ENCODE measurements at places on chromosomes 16 and 17.

GRCh38 chr17:83152745-83153611, 73.6 kb downstream of the METRNL start:
- DNase-seq: no peak

DNA sequence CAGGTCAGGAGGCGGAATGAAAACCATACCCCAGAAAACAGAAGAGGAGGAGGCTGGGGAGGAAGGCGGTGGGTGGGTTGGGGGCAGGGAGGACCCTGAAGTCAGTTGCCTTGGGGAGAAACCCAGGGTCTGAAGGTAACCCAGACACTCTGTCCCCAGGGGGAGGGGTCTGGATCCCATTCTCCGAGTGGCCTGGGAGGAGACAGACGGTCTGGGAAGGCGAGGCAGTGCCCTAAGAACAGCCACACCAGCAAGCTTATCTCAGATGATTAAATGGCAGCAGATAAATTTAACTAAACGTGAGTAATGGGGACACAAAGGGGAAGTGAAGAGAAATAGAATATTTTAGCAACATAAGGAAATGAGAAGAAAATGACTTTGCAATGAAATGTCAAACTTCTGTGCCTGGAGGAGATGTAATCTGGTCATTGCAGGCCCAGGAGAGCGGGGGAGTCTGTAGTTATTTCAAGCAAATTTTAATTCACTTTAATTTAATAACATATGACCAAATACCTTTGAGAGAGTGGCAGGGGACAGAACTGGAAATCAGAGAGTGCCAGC, 21.4 kb upstream of the ZFP90 start:
- no peak for DNase-seq

GRCh38 chr17:35089586-35090296, 26.2 kb upstream of the RFFL start:
- no peak for DNase-seq

DNA sequence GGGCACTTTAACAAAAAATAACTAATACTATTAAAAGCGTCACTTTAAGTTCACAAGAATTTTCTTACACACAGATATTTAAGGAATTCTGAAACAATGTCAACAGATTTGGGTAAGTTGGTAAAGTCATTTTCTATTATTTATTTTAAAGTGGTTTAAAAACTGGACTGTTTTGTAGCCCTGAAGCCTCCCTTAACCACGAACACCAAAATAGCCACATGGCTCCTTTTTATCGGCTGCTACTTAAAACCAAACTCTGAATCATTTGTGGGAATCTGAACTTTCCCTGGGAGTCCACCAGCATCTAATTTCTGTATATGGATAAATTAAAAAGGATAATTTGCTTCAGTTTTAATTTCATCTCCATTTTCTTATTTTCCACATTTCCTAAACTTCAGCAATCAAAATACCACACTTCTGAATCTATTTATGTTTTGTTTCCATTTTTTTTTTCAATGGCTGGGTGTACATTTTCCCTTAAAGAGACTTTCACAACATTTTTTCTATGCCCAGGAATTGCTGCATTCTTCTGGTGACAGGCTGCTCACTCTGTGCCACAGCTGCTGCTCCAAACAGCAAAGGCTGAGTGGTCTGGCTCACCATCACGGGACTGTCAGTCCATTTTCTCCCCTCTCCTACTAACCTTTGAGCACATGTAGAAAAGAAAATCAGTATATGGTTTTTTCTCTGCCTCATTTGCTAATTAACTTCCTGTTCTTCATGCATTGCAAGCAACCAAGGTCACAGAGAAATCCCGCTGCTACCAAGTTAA, 255.5 kb upstream of the KCNJ16 start:
- DNase-seq: no peak

DNA sequence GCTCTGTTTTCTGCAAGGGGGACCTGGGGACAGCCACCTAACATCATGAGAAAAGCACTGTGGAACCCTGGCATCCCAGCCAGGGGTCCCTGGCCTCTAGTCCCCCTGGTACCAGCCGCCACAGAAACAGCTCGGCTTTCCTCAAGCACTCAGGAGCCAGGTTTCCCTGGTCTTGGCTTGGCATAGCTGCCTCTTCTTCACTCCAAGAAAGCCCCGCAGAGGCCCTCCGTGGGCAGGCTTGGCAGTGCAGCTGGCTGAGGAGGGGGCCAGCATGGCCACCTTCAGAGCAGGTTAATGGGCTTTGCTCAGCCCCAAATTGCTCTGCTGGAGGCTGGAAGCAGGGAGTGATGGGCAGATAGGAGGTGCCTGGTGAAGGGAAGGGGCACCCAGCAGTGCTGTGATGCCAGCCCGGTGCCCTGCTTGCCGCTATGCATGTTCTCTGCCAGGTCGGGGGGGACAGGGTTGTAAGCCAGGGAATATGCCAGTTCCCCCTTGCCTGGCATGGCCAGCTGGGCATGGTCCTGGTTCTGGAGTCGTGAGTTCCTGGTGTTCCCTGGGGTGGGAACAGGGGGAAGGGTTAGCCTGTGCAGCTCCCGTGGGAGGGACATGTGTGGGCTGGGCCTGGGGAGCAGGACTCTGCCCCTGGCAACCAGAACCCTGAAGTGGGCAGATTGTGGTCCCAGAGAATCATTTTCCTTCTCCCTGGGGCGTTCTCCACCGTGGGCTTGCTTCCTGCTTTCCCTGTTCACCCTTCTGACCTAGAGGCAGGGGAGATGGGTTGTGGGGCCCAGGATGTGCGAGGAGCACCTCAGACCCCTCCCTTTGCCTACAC, 3.2 kb downstream of the ANKRD13B start:
- no peak for DNase-seq

DNA sequence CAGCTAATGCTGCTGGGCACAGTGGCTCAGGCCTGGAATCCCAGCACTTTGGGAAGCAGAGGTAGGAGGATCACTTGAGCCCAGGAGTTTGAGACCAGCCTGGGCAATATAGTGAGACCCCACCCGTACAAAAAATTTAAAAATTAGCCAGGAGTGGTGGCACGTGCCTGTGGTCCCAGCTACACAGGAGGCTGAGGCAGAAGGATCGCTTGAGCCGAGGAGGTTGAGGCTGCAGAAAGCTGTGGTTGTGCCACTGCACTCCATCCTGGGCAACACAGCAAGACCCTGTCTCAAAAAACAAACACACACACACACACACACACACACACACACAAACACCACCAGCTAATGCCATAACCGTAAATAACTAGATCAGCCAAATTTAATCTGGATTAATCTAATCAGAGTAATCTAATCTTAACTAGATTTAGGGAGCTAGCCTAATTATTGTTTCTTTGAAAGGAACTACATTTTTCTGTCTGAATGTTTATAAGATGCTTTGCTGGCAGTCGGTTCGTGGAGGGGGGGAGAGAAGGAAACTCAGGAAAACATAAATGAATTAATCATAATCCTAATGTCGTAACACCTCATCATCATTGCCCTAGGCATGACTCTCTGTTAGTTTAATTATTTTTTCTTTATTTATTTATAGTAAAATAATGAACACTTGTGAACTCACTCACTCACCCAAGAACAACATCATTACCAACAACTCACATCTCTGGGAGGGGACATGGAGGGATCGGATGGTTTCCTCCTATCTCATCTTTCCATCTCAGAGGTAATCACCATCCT, 12.5 kb upstream of the RBBP6 start:
- no peak for DNase-seq

- no peak for DNase-seq
Measured at GRCh38 chr17:75892556-75893224, 4.1 kb downstream of the TRIM65 start.

DNA sequence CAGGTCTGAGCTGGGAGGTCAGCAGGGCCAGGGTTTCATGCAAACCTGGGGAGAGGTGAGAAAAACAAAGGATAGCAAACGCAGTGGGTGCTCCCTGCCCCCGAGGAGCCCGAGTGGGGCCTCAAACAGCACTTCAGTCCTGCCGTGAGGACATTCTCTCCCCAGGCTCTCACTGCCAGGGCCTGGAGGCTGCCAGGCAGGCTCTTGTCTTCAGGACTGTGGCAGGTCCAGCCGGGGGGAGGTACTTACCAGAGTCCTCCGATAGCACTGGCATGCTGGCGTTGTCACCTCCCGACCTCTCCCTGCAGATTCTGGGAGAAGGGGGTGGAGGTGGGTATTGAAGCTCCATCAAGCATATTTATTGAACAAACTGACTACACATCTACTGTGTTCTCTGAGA, 1.3 kb downstream of the MPP3 start:
- DNase-seq: no peak

DNA sequence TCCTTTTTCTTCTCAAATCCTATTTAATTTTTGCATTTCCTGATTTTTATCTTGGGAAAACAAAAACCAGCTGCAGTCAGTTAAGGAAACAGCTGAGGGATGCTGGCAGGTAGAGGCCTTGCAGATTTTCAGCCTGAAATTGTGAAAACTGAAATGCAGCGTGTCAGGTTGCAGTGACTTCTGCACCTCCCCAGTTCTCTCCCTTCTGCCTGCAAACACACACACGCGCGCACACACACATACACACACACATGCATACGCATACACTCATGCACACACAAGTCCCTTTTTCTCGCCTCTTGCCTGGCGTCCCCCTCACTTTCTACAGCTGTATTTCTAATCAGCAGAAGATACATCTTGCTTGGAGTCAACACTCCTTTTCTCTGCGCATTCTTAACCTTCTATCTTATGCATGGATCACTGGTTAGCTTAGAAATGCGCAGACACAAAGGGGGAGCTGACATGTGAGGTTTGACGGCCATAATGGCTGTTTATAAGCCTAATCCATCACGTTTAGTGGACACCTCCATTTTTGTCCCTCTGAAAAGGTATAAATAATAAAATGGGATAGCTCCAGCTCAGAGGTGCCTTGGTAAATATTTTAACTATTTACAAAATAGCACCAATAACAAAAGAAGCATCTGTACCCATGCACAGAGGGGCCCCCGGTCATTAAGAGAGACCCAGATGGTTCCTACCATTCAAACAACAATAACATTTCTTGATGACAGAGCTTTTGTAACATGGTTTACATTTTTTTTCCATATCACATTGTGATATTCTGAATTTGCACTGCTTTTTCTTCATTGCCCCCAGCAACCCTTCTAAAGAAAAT, 392.1 kb upstream of the SALL1 start:
- DNase-seq: no peak

DNA sequence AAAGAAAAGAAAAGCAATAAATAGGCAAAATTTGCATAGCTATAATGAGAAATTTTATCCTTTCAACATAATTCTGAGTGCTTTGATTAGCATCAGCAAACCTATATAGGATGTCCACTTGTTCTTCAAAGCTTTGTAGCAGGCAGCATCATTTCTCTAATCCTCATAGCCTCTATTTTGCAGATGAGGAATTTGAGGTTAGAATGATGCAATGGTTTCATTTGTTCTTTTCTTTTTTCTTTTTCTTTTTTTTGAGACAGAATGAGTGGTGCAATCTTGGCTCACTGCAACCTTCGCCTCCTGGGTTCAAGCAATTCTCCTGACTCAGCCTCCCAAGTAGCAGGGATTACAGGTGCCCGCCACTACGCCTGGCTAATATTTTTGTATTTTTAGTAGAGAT, 594.4 kb downstream of the TOX3 start:
- no peak for DNase-seq

DNA sequence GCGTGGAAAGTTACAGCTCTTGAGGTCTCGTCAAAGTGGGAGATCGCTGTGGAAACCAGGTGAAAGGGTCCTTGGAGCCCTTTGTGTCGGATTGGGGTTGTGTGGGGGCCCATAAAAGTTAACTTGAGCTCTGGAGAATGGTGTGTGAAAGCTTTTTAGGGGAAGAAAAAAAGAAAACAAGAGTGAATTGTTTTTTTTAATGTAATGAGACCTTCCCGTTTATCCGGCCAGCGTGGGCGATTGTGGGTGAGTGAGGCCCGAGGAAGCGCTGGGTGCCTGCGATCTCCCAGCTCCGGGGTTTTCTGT, 150.6 kb downstream of the MSI2 start:
- DNase-seq: no peak

DNA sequence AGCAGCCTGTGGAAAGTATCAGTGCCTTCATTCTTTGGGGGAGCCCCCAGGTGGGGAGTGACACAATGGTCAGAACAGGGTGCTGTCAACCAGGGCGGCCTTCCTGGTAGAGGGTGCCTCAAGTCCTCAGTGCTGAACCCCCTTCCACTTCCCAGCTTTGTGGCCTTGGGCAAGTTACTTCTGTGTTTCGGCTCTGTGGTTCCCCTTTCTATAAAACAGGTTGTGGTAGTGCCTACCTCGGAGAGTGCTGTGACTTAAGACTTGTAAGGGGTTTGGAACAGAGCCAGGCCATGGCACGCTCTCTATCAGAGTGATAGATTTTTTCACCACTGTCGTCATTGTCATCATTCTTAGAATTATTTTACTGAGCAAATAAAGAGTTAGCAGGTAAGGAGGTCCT, 141.1 kb downstream of the CCDC182 start:
- peak; percentile 71 for DNase-seq

- DNase-seq: no peak
Measured at GRCh38 chr17:57410169-57410568, 153.8 kb downstream of the MSI2 start.

DNA sequence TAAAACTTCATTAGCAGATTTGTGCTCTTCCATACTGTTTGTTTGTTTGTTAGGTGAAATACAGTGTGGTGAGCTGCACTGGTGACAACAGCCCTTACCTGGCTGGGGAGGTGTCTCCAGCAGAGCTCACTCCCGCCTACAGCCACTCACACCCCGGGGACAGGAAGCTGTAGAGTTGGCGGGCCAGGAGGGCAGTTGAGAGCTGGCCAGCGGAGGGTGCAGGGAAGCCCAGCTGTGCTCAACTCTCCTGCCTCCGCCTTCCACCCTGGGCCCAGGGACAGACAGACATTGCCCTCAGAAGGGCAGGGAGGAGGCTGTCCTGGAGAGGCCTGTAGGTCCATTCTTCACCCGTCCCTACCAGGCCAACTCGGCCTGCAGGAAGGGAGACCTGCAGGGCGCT, 48.6 kb upstream of the PVALEF start:
- DNase-seq: no peak

- DNase-seq: no peak
Measured at GRCh38 chr17:63311416-63311937, 134.6 kb downstream of the CYB561 start.

GRCh38 chr17:37082311-37082860, 133.6 kb downstream of the AATF start:
- DNase-seq: no peak

DNA sequence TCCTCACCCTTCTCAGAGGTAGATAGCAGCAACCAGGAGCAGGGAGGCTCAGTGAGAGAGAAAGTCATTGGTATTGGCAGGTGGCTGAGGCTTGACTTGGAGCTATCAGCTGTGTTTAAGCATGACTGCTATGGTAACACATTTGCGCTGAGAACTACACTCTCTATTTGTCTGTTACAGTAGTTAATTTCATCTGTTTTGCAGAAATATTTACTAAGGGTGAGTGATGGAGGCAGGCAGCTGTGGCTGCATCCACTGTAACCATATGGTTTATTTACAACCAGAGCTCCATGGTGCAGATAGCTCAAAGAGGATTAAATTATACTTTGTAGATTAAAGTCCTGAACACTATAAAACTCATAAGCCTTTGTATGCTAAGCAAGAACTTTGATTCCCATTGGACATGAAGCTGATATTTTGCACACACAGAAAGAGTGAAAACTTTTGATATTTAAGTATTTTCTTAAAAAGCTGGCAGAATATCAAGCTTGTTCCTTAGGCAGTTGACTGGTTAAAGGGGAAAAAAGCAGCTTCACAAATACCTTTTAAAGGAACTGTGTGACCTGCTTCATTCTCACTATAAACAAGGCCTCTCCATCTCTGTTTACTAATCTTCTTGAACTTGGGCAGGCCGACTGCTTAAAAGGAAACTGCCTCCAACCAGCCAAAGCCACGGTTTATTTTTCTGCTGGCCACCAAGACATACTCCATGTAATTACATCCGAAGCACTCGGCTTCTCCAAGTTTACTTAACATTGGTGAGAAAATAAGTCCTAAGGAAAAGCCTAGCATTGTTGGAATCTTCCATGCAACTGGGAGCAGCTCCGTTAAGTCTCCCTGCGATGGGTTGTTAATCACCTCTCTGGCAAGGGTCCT, 299.8 kb upstream of the ZFHX3 start:
- DNase-seq: no peak

All from effector memory CD8-positive, alpha-beta T cell (primary cell).